ENCODE measurements at places on chromosomes 5 and 9. TPM values are rescaled to one million over a fixed set of nuclear protein-coding genes. Genes with fewer than 3 reads are reported as not detected.

STKLD1 gene
- total RNA-seq, result under 0.01 TPM

PCDHAC2 gene
- 16.8 TPM for total RNA-seq

GZMA gene
- total RNA-seq, result not detected

ANKRD18A gene
- total RNA-seq, result 1.6 TPM

All from bronchial epithelial cell (primary cell).